ENCODE measurements at places on chromosomes 2 and 18.

GRCh38 chr2:19299522-19299921, 58.9 kb downstream of the OSR1 start:
- no peak for DNase-seq

GRCh38 chr2:118031566-118031965, 17.7 kb upstream of the CCDC93 start:
- no peak for DNase-seq

GRCh38 chr2:143469323-143469722, 340.1 kb downstream of the ARHGAP15 start:
- DNase-seq, result no peak

DNA sequence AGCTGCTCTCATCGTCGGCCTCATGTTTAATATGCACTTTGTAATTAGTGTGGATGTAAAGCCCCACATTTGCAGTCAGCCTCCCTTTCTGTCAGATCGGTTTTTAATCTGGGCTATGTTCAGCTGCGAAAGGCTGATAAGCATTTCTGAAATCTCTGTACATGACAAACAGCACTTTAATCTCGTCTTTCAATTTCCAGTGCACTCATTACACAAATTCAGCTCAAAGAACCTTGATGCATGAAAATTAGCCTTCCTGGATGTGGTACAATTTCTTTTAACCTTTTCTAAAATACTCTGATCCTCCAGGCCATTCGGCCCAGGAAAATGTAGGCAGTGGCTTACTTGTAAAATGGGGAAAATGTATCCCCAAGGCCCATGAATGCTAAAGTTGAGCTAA, 265.1 kb downstream of the RND3 start:
- no peak for DNase-seq

Measured in NCI-H69 (cell line).